ENCODE measurements at places on chromosomes 16 and 17. TPM values are rescaled to one million over a fixed set of nuclear protein-coding genes. Genes with fewer than 3 reads are reported as not detected.

GRCh38 chr17:20991276-20992037, 51.4 kb downstream of the USP22 start:
- no peak overlapping the region for H3K27ac ChIP-seq
- no peaks in the 10 kb centered on the region for H3K36me3 ChIP-seq
- no peaks in the 10 kb centered on the region for H3K27me3 ChIP-seq

The SHISA9 gene
- not detected for total RNA-seq

DNA sequence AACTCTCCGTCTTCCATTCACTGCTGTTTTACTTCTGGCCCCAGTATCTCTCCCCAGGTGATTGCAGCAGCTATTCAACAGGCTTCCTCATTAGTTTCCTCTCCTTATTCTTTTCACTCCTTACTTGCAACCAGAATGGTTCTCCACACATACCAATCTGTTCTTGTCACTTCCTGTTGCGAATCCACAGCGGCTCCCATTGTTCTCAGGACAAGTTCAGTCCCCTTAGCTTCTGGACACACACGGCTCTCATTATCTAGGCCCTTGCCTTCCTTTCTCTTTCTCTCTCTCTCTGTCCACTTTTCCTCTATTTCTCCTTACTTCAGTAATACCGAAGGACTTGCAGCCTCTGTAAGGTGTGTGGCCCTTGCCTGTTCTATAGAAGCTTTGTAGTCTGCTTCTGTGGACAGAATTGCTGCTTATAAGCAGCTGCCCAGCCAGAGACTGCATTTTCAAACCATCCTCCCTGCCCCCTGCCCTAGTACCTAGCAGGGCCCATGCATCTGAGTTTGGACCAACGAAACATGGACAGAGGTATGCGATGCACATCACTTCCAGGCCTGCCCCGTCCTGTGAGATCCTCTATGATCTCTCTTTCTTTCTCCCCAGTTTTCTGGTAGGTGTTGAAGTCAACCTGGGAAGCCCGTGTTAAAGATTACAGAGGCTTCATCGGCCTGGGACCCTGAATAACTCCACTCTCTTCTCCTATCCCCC, 45.7 kb downstream of the VAT1L start:
- H3K36me3 ChIP-seq: no peaks in the 10 kb centered on the region
- no peaks in the 10 kb centered on the region for H3K4me1 ChIP-seq
- no peak overlapping the region for H3K4me3 ChIP-seq
- no peak for DNase-seq

DNA sequence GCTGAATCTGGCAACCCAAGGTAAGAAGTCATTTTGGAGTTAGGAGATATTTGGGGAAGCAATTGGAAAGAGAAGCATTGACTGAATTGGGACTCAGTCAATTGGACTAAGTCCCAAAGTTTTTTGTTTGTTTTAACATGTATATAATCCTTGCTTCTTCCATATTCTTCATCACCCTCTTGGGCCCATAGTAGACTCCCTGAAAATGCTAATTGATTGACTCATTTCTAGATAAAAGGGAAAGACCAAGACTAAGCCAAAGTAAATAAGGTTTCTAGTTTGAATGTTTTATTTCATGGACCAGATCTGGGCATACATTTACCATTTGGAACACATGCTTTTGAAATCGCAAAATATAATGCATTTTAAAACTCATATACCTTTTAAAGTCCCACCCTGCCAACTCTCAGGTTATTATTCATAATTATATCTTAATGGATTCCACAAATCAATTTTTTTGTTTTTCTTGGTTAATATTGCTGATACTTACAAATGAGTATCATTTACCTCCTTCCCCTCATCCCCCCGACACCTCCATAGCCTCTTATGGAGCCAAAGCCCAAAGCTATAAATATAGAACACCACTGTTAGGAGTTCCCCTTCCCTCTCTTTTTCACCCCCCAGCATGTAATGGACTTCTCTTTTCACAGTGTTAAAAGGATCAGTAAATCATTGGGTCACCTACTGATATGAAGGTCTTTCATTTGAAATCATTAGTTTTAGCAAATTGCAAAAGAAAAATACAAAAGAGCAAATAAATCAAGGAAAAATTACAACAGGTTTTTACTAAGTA, 674.0 kb upstream of the SOX9 start:
- no peak overlapping the region for H3K27ac ChIP-seq
- no peaks in the 10 kb centered on the region for H3K27me3 ChIP-seq
- H3K36me3 ChIP-seq: no peaks in the 10 kb centered on the region
- H3K4me1 ChIP-seq: no peaks in the 10 kb centered on the region
- no peak for DNase-seq

The CCDC102A gene
- total RNA-seq: 10.5 TPM

- DNase-seq: no peak
- H3K4me3 ChIP-seq: no peak overlapping the region
- H3K36me3 ChIP-seq: no peaks in the 10 kb centered on the region
- no peak overlapping the region for H3K27ac ChIP-seq
- H3K4me1 ChIP-seq: no peaks in the 10 kb centered on the region
- H3K27me3 ChIP-seq: no peaks in the 10 kb centered on the region
Observed at GRCh38 chr16:52584354-52585320, 37.7 kb upstream of the TOX3 start.

DNA sequence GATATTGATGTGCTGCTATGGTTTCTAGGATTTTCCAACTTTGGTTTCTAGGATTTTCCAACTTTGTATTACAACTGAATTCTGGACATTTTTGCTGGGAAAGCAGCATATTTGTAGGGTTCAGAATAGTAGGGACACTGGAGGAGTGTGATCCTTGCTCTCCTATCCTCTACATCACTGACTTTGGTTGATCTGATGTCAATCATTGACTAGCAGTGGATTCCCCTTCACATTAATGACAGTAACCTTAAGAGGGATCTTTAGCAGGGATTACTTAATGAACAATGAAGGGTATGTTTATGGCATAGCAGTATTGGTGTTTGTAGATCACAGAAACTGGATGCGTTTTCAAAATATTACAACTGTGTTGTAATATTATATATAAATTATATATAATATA, 67.4 kb downstream of the MAP2K4 start:
- H3K27ac ChIP-seq: no peak overlapping the region
- DNase-seq: no peak
- no peaks in the 10 kb centered on the region for H3K27me3 ChIP-seq
- H3K36me3 ChIP-seq: peaks cover 27% of the 10 kb centered on the region
- H3K4me3 ChIP-seq: no peak overlapping the region
- peaks cover 11% of the 10 kb centered on the region for H3K4me1 ChIP-seq

DNA sequence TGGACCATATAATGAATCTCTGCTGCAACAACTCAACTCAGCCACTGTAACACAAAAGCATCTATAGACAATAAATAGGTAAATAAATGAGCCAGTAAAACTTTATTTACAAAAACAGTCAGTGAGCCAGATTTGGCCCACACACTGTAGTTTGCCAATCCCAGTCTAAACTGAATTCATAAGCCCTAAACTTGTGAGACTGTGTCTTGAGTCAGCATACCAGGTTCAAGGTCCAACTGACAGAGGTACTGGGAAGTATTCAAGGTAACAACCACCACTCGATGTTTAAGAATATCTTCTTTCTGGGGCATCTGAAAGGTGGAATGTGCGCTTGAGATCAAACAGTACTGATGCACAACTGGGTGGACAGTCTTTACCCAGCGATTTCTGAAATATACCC, 94.2 kb downstream of the HELZ start:
- H3K4me1 ChIP-seq: no peaks in the 10 kb centered on the region
- peaks cover 43% of the 10 kb centered on the region for H3K36me3 ChIP-seq
- no peak overlapping the region for H3K4me3 ChIP-seq
- DNase-seq: no peak
- no peaks in the 10 kb centered on the region for H3K27me3 ChIP-seq
- H3K27ac ChIP-seq: no peak overlapping the region

The PRSS21 gene
- 0.67 TPM for total RNA-seq

The CYGB gene
- not detected for total RNA-seq

- H3K36me3 ChIP-seq: no peaks in the 10 kb centered on the region
- no peaks in the 10 kb centered on the region for H3K4me1 ChIP-seq
- no peak for DNase-seq
- H3K27me3 ChIP-seq: peaks cover 16% of the 10 kb centered on the region
Observed at GRCh38 chr17:74945543-74945942, 9.8 kb downstream of the OTOP3 start.

The MRM1 gene
- total RNA-seq: 6.8 TPM

DNA sequence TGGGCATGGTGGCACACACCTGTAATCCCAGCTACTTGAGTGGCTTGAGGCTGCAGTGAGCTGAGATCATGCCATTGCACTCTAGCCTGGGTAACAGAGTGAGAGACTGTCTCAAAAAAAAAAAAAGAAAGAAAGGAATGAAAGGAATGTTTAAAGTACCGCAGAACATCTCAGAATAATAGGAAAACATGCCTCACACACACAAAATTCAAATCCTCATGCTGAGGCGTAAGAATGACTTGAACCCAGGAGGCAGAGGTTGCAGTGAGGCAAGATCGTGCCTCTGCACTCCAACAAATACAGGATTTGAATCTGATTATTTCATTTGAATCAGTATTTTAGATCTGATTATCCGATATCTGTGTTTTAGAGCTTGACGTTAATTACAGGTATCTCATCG, 21.3 kb upstream of the GAA start:
- H3K27ac ChIP-seq: no peak overlapping the region
- no peaks in the 10 kb centered on the region for H3K27me3 ChIP-seq
- peaks cover 5% of the 10 kb centered on the region for H3K4me1 ChIP-seq
- no peak for DNase-seq
- H3K36me3 ChIP-seq: no peaks in the 10 kb centered on the region

The HSD11B2 gene
- total RNA-seq: not detected

The ZPBP2 gene
- total RNA-seq: not detected

The C16orf46 gene
- total RNA-seq: 0.17 TPM

The LRRC75A gene
- total RNA-seq: 2.0 TPM

DNA sequence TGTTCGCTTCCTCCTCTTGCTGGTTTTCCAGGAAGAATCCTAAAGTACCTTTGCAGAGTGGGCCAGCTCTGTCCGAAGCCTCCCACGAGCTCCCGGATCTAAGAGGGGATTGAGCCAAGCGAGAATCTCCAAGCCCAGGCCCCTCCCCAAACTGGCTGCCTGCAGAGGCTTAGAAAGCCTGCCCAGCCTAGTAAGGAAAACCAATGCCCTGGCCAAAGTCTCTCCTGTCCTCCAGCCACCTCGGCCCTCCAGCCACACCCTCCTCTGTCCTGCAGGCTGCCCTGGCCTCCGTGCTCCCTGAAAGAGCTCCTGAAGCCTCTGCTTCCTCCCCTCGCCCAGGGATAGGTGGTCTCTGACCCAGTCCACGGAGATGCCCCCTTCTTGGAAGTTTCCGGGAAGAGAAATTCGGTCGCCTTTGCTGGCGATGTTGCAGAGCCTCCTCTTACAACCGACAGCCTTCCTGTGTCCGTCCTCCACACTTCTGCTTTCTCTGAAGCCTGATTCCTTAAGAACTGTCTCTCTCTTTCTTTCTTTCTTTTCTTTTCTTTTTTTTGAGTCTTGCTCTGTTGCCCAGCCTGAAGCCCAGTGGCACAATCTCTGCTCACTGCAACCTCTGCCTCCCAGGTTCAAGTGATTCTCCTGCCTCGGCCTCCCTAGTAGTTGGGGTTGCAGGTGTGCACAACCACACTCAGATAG, 54.9 kb upstream of the TOB1 start:
- H3K4me1 ChIP-seq: peaks cover 47% of the 10 kb centered on the region
- DNase-seq: no peak
- H3K36me3 ChIP-seq: no peaks in the 10 kb centered on the region
- H3K27ac ChIP-seq: peak overlapping the region; percentile 73

The LCAT gene
- 12.9 TPM for total RNA-seq

The CPNE7 gene
- 5.7 TPM for total RNA-seq

DNA sequence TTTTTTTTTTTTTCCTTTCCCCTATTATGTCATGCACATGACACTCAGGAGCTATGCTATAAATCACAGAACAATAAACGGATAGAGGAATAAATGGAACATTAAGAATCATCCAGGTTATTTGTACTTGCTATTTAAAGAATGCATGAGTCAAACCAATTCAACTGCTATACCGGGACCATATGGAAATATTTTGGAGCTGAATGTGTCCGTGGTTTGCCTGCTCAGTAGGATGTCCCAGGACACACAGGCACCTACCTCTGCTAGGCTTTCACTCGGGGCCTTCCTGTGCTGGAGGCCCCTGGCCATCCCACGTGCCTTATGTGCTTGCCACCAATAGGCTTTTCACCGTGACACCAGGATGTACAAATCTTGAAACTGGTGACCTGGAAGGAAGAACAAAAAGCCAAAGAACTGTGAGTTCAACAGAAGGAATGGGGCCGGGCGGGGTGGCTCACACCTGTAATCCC, 15.3 kb upstream of the SEC14L1 start:
- no peak for DNase-seq
- H3K36me3 ChIP-seq: no peaks in the 10 kb centered on the region
- H3K4me1 ChIP-seq: peaks cover 52% of the 10 kb centered on the region

The CORO7 gene
- 211 TPM for total RNA-seq

DNA sequence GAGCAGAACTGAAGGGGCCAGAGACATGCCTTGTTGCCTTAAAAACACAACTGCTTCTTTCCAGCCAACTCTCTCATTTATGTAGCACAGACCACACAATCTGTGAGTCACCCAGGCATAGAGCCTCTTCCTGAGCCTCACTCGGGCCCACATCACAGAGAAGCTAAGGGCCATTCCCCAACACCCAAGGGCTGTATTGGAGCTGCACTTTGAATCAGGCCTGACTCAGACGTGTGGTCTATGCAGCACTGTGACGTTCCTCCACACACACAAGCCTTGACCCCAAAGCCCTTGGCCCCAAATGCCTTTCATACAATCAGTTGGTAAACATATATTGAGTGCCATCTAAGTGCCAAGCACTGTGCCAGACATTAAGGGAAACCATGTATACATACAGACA, 308.9 kb upstream of the DYNLRB2 start:
- no peak overlapping the region for H3K4me3 ChIP-seq
- H3K27ac ChIP-seq: no peak overlapping the region
- H3K27me3 ChIP-seq: peaks cover 3% of the 10 kb centered on the region
- H3K36me3 ChIP-seq: no peaks in the 10 kb centered on the region
- DNase-seq: no peak
- H3K4me1 ChIP-seq: no peaks in the 10 kb centered on the region

DNA sequence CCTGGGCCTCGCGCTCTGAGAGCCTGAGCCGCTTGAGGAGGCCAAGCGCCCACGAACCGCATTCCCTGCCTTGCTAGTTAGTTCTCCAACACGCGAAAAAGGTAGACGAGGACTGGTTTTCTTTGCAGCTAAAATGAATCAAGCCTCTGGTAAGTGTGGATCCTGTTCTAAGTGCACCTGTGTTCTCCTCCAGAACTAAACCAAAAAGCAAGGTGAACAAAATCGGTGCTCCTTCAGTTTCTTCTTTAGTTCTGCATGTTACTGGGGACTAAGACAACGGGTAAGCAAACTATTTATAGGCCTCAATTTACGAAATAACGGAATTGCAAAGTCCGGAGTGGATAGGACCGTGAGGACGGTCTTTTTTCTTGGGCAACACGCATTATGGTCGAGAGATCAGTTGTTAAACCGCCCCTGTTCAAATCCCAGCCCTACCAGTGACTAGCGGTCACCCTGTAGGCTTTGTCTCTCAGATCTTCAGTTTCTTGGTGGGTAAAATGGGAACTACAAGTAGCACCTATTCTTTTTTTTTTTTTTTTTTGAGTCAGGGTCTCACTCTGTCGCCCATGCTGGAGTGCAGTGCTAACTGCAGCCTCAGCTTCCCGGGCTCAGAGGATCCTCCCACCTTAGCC, 993 bp upstream of the ANKRD11 start:
- peak overlapping the region; percentile 95 for H3K27ac ChIP-seq
- H3K4me3 ChIP-seq: peak overlapping the region; percentile 88
- no peak for DNase-seq
- H3K27me3 ChIP-seq: no peaks in the 10 kb centered on the region
- peaks cover 14% of the 10 kb centered on the region for H3K36me3 ChIP-seq

- peaks cover 7% of the 10 kb centered on the region for H3K36me3 ChIP-seq
- H3K4me1 ChIP-seq: no peaks in the 10 kb centered on the region
- no peak for DNase-seq
- peaks cover 59% of the 10 kb centered on the region for H3K27me3 ChIP-seq
- no peak within 1 kb of the TSS for H3K4me3 ChIP-seq
- no peak within 1 kb of the TSS for H3K27ac ChIP-seq
Observed at GRCh38 chr17:6435051-6435450, at the start of gene AIPL1. Gene AIPL1, minus strand, starts transcription at chr17:6435121. Its CDS starts 17 bp downstream, at chr17:6435104.

The TPSG1 gene
- total RNA-seq: not detected

The DNAJC7 gene
- 94.8 TPM for total RNA-seq

All from activated CD4-positive, alpha-beta T cell treated with anti-CD3 and anti-CD28 coated beads, Interleukin-2, amount 10 ng/mL, durations not matched to agents 7 days and 5 days (primary cell).